ENCODE measurements at places on chromosomes 2 and 18.

DNA sequence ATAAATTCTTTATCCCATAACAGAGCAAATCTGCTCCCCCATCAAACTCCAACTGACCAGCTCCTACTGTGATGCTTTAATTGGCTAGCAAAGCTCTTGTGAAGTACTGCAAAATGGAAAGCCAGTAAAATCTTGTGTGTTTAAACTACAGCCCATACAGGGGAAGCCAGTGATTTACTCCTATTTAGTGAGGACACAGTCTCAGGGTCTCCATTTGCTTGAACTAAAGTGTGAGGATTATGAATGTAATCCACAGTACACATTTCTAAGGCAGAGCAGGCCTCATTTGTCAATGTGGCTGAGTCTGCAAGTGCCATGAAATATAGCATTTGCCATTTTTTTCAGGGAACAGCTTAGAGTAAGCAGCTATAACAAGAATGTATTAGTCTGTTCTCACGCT, 259.3 kb downstream of the PIEZO2 start:
- DNase-seq = no peak

GRCh38 chr2:25453199-25453905, 111.6 kb upstream of the DNMT3A start:
- no peak for DNase-seq

DNA sequence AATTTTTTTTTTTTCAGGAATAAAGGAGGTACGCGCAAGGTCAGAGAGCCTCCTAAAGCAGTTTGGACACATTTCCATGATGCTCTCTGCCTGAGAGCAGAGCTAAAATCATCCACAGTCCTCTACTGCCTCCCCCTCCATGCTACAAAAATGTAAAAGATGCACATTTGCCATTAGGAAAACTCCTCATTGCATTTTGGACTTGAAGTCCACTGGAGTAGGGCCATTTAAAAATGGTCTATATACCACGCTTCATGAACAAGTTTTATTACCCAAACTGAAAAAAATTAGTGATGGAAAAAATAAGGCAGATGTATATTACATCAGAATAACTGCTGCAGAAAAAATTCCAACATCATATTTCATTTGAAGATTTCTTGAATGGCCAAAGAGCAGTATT, 256.0 kb downstream of the AFF3 start:
- DNase-seq = no peak

DNA sequence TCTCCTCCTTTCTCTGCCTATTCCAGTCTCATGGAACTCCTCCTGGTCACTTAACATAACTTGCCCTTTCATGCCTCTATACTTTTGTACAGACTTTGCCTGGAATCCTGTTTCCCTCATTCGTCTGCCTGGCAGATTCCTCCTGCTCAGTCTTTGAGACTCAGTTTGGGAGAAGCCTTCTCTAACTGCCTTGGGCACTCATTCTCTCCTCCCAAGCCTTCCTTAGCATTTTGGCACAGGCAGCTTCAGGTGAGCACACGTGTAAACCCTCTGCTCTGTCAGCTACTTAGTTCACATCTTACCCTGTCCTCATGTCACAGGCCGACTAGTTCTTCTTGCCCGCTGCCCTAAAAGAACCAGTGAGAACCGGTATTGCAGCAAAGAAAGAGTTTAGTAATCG, 6.0 kb upstream of the FAM98A start:
- no peak for DNase-seq

DNA sequence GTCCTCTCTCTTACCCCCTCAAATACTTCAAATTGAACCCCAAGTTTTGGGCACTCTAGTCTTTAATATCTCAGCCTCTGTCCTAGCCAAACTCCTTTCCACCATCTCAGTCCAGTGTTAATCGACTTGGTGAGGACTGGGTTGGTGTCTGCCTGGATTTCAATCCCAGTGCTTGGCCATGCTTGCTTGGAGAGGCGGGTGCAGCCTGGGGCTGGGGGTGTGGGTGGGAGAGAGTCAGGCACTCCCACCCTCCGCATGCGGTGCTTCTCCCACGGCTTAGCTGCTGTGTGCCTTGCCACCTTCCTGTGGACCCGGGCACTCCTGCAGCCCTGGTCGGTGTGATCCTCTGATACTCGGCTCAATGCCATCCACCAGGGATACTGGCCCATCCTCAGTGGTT, 220.8 kb upstream of the HDAC4 start:
- DNase-seq = no peak
